ENCODE measurements at places on chromosomes 13 and 19.

- DNase-seq: no peak
These were observed 59.7 kb upstream of the TMTC4 start for GRCh38 chr13:100734194-100734720.

DNA sequence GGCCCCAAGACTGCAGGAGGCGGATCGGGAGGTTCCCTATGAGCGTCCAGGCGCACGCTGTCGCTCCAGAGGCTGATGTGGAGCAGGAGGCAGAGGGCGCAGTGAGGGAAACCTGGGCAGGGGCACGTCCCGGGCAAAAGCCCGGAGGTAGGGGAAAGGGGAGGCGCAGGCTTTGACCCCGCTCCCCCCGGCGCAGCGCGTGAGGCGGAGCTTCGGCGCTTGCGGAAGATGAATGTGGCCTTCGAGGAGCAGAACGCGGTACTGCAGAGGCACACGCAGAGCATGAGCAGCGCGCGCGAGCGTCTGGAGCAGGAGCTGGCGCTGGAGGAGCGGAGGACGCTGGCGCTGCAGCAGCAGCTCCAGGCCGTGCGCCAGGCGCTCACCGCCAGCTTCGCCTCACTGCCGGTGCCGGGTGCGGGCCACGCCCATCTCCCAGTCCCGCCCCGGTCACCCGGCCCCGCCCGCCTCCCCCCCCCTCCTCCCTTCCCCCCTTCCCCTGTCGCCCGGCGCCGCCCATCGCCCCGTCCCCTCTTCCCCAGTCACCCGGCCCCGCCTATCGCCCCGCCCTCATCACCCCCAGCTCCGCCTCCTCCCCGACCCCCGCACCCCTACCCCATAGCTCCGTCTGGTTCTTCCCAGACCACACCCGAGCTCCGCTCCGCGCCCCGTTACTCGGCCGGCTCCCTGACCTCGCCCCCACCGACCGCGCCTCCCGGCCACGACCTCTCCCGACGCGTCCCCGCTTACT, 4.1 kb downstream of the HMG20B start:
- DNase-seq: no peak

DNA sequence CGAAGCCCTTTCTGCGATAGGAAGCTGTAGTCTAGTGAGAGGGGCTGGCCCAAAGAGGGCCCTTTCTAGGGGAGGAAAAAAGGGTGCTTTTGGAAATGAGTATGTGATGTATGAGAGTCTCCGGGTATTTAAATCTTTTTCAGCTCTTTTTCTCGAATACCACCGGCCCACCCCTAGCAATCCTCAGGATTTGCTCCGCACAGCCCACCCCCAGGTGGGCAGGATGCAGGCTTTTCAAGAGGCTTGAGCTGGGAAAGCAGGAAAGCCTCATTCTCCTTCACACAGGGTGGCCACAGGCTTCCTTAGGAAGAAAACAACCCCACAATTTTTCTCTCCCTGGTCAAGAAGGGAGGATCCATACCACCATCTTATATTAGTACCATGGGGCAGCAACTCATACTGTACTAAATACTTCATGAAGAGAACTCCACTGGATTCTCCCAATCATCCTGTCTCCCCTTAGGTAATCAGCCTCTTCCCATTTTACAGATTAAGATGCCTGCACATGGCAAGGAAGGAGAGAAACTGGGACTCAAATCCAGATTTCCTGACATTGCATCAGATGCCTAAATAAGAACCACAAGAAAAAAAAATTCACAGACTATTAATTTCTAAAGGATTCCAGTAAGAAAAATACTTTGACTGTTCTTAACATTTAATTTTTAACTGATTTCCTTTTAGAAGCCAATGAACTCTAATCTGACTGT, 84.4 kb downstream of the STK24 start:
- DNase-seq: no peak

- no peak for DNase-seq
These were observed 909 bp downstream of the RFXANK start for GRCh38 chr19:19192910-19193423.

GRCh38 chr13:40170982-40171381, 495.5 kb downstream of the FOXO1 start:
- no peak for DNase-seq

- no peak for DNase-seq
These were observed 295.8 kb downstream of the NDFIP2 start for GRCh38 chr13:79776531-79777295.
